Activated CD8-positive, alpha-beta T cell treated with anti-CD3 and anti-CD28 coated beads for 36 hours (primary cell): ENCODE measurements at places on chromosomes 13 and 19.

GRCh38 chr13:112888238-112889111 lies 80.5 kb upstream of the MCF2L start:
- peaks cover 4% of the 10 kb centered on the region for H3K27me3 ChIP-seq
- no peak for DNase-seq
- no peak overlapping the region for H3K4me3 ChIP-seq
- H3K36me3 ChIP-seq, result no peaks in the 10 kb centered on the region
- peaks cover 3% of the 10 kb centered on the region for H3K4me1 ChIP-seq

DNA sequence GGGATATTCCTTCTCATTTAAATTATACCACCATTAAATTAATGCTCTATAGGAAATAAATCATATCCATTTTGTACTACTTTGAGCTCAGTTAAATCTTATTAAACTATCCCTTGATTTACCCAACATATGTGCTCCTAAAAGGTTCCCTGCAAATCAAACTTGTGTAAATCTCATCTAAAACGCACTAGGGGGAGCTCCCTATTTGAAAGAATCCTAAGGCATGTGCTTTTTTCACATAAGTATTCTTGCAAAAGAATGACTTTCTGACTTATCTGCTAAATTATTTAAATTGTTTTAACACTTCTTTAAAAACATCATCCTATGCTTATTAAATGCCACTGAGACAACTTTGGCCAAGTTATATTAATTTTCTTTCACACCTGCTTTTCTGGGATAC lies 7.9 kb downstream of the INTS6 start:
- H3K36me3 ChIP-seq, result peaks cover 30% of the 10 kb centered on the region
- no peaks in the 10 kb centered on the region for H3K27me3 ChIP-seq
- DNase-seq, result no peak

DNA sequence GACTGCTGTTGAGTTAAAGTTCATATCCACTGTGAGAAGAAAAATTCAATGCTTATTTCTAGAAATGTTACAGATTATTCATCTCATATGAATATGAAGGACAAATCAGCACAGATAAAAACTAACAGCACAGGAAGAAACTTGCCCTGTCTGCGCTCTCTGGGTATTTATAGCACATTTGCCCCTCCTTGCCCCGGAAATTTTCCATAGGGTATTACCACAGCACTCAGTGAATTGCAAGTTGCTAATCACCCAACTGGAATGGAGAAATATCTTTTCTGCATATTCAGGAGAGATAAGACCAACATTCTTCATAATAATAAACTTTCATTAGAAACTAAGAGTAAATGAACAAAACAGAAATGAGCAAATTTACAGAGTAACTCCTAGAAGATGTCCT lies 318.0 kb upstream of the KLF12 start:
- H3K4me3 ChIP-seq, result no peak overlapping the region
- no peak for DNase-seq
- peaks cover 10% of the 10 kb centered on the region for H3K27me3 ChIP-seq
- peaks cover 4% of the 10 kb centered on the region for H3K4me1 ChIP-seq
- no peak overlapping the region for H3K27ac ChIP-seq

GRCh38 chr13:96821381-96821780 lies 172.9 kb downstream of the OXGR1 start:
- no peak overlapping the region for H3K27ac ChIP-seq
- H3K27me3 ChIP-seq, result peaks cover 1% of the 10 kb centered on the region
- H3K4me1 ChIP-seq, result no peaks in the 10 kb centered on the region
- DNase-seq, result no peak

DNA sequence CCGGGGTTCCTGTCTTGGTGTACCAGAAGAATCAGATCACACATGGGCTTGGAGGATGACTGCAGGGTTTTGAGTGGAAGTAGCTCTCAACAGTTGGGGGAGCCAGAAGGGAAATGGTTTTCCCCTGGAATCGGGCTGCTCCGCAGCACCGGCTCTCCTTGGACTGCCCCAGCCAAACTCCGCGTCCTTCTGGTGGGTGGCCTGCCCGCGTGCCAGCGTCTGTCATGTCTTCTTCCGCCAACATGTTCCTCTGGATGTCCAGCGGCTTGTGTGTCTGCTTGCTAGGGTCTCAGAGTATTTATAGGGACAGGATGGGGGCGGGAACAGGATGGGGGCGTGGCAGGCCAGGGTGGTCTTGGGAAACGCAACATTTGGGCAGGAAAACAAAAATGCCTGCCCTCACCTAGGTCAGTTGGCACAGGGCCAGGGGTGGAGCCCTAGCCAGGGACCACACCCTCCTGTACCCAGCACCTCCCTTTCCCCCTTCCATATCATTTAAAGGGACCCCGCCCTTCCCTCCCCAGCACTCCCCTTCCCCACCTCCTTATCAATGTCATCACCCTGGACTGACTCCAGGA lies 1.3 kb upstream of the ZNF30 start:
- peaks cover 7% of the 10 kb centered on the region for H3K36me3 ChIP-seq
- DNase-seq, result no peak

- no peak for DNase-seq
- H3K27ac ChIP-seq, result no peak overlapping the region
- no peaks in the 10 kb centered on the region for H3K27me3 ChIP-seq
- H3K36me3 ChIP-seq, result peaks cover 5% of the 10 kb centered on the region
- H3K4me1 ChIP-seq, result peaks cover 46% of the 10 kb centered on the region
These were observed 64.3 kb downstream of the LRCH1 start for GRCh38 chr13:46617229-46617721.
